ENCODE measurements at places on chromosomes 2 and 18.

GRCh38 chr2:170843656-170844055 lies 27.0 kb downstream of the GAD1 start:
- peak; percentile 69 for DNase-seq

DNA sequence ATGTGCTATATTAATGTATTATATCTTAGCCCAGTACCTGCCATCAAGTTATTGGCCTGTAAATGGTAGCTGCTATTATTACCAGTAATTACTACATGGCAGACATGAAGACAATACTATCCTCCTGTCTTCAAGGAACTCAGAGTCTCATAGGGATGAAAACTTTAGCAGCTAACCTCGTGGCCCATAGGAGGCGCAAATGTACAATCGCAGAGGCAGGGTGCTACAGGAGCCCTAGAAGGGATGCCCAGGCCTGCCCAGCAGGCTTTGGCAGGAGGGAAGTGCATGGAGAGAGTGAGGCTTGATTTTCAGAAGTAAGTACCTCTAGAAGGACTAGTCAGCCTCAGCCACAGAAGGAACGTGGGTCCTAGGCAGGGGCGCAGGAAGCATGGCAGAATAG lies 44.7 kb upstream of the KIDINS220 start:
- DNase-seq = peak; percentile 24

GRCh38 chr18:44788334-44788733 lies 107.6 kb downstream of the SETBP1 start:
- DNase-seq = no peak

- DNase-seq = no peak
Measured at GRCh38 chr2:98036349-98037000, 40.7 kb upstream of the TMEM131 start.

DNA sequence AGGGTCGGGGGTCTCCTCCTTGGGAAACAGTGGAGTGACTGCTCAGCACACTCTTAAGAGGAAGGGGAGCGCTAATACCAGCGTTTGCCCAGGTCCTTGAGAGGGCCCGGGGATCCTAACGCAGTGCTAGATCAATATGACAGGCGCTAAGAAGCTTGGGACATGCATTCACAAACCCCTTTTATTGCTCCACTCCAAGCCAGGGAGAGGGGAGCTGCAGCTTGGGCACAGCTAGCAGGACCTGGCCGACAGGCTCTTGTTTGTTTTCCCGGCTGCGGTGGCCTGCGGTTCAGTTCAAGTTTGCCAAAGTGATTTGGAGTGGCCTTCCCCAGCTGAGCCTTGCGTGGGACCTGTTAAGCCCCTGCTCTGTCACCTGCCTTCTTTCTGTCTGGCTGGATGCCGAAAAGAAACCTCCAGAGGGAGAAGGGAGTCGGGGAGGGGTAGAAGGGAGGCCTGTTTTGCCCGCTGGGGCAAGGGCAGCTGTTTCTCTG lies 152.1 kb downstream of the GLI2 start:
- DNase-seq = no peak

DNA sequence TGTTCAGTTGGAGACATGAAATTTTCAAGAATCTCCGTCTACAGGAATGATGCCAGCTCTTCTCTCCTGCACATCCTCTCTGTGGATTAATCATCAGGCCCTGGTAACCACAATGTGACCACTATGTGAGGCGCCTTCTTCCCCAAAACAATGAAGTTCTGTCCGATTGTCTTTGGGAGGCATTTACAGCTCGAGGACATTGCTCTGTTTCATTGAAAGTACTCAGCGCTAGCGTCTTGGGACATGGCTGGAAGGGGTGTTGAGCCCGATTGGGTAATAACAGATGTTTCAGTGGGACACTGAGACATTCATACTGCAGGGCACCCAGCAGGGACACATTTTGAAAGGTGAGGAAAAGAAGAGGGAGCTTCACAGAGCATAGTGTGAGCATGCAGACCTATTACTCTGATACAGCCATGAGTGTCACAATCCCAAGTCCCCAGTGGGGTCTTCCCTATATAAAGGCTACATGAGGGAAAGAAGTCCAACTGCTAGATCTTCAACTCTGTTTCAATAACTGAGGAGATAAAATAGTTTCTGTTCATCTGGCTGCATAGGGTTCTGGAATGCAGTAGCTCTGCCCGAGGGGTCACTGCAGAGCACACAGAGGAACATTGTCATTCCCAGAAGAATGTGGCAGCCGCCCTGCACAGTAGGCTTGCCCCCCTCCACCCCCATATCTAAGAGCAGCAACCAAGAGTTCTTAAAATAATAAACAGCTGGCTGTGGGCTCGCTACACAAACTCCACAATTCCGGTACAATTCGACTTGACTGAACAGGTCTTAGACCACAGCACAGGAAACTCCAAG lies 237.3 kb downstream of the OSR1 start:
- peak; percentile 86 for DNase-seq

DNA sequence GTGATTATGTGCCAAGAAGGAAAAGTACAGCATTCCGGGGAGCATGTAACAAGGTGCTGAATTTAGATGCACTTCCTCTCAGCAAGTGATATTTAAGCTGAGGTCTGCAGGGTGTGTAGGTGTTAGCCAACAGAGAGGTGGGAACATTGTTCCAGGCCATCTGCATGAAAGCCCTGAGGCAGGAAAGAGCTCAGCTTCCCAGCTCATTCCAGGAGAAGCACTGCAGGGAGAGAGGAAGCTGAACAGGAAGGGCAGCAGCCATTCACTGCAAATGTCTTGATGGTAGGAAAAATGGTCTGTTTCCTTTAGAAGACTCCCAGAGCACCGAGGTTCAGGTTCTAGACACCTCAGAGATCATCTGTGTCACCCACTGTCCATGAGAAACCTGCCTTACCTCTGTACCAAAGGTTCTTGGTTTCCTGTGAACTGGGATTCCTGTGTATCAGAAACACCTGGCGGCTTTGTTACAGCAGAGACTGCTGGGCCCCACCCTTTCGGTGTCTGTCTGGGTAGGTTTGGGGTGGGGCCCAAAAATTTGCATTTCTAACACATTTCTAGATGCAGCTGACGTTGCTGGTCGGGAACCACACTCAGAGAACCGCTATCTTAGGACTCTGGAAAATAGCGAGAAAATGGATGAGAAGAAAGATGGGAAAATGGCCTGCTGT lies 84.0 kb downstream of the RTN4 start:
- DNase-seq = no peak

GRCh38 chr18:70311726-70312125 lies 22.9 kb downstream of the SOCS6 start:
- no peak for DNase-seq

- DNase-seq = peak; percentile 22
Measured at GRCh38 chr18:23585007-23585871, 1.1 kb downstream of the NPC1 start.

- DNase-seq = peak; percentile 75
Measured at GRCh38 chr2:69222953-69223658, 163.9 kb downstream of the GFPT1 start.

GRCh38 chr2:227248876-227249275 lies 76.2 kb upstream of the MFF start:
- no peak for DNase-seq

DNA sequence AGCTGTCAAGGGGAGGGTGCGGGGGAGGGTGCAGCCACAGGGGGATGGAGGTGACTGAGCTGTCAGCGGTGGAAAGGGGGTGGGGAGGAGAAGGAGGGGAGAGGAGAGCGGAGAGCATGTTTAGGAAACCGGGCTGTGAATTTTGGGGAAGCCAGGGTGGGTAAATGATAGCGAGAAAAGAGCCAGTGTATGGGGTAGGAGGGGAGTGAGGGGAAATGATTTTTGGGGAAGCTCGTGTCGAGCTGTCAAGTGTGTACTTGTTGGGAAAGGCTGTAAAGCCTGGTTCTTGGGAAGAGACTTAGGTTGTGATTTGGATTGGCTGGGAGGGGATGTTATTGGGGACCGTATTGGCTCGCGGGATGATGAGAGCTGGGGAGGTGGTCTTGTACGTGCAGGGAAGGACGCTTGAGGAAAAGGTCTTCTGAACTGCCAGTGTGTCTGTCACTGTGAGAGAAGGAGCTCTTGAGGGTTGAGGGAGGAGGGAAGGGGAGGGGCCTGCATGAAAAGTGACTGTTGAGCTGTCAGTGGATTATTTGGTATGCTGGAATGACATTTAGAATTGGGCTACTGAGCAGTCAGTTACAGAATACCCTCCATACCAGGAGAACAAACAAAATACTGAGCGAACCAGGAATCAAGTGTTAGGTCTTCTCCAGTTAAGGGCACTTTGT lies 1.0 kb downstream of the UBR3 start:
- peak; percentile 49 for DNase-seq

DNA sequence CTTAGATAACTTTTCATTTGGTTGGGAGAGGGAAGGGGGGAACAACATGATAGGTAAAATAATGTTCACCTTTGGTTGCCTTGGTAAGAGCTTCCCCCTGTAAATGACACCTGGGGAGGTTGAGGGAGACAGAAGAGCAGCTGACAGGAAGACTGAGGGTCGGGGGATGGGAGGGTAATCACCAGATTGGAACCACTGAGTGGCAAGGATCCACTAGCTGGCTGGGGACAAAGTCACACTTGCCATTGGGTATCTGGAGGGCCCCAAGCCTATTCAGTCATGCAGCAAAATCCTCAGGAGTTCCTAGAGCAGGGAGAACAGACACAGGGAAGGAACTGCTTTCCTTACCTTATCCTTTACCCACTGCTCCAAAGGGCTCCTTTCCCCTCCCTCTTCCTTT lies 84.3 kb downstream of the MAPK4 start:
- DNase-seq = no peak

DNA sequence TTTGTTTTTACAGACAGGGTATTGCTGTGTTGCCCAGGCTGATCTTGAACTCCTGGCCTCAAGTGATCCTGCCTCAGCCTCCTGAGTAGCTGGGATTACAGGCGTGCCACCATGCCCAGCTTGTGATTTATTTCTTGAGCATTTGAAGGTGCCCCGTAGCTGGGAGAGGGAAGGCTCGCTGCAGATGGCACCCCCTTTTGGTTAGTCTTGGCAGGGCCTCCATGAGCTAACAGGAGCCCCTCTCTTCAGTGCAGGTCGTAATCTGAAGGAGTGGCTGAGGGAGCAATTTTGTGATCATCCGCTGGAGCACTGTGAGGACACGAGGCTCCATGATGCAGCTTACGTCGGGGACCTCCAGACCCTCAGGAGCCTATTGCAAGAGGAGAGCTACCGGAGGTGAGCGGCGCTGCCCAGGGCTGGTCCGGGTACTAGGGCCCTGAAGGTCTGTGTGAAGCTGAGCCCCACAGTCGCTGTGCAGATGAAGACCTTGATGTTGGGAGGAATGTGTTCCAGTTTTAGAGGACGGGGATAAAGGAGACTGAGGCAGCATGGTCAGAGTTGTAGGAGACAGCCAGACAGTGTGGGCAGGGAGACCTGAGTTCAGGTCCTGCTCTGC lies 6.7 kb downstream of the ASB1 start:
- DNase-seq = no peak

- DNase-seq = peak; percentile 77
Measured at GRCh38 chr2:217650716-217651360, 352.0 kb downstream of the TNS1 start.
